ENCODE measurements at places on chromosomes 4 and X.

DNA sequence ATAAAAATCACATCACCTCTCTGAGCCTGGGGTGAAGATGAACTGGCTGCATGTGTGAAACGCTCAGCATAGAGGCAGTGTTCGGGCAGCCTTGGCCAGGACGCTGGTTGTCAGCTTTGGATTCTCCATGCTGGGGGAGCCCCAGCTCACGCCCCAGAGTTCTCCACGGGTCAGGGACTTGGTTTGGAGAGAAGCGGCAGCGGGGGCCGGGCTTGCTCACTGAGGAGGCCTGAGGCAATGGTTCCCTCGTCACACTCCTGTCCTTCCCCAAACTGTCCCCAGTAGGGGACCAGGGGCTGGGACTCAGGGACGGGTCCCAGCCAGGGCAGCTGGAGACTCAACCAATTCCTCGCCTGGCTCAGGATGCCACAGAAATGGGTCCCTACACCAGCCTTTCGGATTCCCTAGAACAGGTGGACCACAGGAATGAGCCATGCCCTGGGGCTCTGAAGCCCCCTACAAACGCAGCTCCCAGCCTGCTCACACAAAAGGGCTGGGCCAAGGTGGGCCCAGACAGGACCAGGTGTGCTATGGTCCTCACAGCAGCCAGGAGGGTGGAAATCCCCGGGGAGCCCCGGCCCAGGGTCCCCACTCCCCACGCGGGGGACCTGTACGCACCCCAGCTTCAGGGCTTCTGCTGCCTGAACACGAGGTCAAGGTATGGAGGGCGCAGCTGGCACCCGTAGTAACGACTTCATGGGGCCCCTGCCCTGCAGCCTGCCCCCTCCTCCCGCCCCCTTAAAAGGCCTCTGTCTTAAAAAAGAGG, 1.4 kb downstream of the MXD4 start:
- DNase-seq, result no peak

DNA sequence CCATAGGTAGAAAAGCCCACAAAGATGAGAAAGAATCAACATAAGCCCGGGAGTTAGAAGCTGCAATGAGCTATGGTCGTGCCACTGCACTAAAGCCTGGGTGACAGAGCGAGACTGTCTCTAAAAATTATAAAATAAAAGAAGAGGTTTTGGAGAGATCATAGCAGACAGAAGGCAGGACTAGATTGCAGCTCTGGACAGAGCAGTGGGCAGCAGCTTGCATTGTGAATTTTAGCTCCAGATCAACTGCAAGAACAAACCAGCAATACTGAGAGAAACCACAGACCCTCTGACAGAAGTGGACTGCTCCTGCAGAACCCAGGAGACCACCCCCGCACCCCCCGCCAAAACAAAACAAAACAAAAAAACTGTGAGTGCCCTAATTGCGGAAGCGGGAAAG, 30.6 kb downstream of the SOWAHB start:
- no peak for DNase-seq

GRCh38 chrX:125205918-125206665, 113.6 kb upstream of the TEX13C start:
- no peak for DNase-seq

DNA sequence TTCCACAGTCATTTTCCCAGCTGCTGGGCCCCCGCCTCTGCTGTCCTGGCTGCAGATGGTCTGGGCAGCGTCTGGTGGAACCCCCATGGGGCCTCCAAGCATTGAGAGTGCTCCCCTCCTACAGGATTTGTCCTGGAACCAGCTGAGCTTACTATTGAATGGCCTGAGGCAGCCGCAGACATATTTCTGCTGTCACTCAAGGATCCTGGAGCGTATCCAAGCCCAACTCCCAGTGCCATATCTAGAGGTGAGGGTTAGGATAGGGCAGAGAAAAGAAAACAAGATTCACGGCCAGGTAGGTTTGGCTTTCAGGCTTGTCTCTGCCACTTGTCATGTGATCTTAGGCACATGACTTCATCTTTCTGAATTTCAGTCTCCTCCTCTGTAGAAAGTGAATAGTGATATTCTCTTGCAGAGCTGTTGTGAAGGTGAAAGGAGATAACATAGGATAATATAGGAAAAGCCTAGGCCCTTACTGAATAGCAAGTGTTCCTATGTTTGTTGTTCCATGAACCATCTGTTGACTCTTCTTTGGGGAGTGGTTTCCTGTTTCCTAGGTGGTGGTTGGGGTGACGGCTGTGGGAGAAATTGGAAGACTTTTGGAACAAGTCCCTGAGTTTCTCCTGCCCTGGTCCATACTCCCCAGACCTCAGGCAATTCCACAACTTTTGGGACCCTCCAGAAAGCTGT, 52.3 kb downstream of the SEPSECS start:
- no peak for DNase-seq

GRCh38 chr4:79253168-79253567, 72.7 kb downstream of the NAA11 start:
- no peak for DNase-seq

DNA sequence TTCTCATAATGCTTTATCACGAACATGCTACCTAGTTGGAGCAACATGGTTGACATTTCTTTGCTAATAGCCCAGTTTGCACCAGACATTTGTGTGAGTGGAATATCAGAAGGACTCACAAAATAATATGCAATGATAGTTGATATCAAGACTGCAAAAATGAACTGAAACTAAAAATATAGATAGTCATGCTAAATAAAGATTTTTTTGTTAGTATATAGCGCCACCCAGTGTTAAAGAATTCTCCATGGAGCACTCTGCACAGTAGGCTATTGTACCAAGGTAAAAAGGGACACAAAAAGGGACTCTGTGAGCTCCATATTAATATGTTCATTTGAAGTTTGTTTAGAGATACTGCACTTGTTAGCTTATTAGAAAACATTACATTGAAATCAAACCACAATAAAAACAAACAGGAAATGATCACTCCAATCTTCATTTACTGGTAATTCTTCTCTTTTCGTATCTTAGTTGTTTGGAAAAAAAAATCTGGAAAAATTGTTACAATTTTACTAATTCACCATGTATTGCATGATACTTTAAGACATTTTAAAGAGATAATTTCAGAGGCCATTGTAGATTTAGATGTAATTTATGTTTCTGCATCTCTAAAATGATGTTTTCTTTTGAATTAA, 1509.6 kb downstream of the ADGRL3 start:
- no peak for DNase-seq

DNA sequence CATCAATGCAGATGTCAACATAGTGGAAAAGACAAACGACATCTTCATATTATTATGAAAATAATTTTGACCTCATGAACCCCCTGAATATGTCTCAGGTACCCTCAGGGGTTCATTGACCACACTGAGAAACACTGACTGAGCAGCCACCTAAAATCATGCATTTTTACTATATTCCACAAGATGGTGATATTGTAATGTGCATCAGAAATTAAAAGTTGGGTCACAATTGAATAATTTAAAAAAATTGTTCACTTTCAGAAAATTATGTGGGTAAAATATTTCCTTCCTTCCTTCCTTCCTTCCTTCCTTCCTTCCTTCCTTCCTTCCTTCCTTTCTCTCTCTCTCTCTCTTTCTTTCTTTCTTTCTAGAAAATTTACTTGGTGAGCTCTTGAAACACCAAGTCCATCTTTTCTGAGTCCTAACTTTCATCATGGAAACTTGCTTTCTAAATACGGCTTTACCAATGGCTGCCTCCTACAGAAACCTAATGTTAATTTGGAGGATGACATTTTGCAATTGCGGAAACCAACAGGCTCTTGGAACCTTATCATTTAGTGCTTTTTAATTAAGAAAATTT, 103.6 kb downstream of the RTL3 start:
- DNase-seq, result no peak

DNA sequence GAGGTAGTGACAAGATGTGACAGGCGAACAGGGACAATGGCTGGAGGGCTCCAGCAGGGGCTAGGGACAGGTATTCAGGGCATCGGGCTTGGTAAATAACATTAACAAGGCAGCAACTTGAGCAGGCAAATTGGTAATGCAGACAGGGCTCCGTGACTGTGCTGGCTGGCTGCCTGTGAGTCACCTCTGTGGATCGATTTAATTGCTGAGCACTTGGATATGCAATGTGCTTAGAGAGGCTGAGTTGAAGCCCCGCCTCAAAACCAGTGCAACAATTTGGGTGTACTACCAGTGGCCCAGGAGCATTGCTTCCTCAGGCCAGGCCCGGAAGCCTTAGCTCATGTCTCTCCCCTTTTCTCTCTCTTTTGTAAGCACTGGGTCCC, 19.5 kb downstream of the CNGA2 start:
- DNase-seq, result no peak

DNA sequence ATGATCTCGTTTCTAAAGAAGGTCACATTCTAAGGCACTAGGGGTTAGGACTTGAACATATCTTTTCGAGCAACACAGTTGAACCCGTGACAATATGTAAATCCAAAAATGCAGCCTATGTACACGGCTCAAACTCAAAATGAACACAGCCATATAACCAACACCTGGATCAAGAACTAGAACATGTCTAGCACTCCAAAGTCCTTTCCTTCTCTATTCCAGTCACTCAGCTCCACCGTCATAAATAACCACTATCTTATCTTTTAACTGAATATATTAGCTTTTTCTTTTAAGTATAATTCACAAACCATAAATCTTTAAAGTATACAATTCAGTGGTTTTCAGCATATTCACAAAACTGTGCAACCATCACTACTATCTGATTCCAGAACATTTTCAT, 19.4 kb upstream of the RELL1 start:
- no peak for DNase-seq

DNA sequence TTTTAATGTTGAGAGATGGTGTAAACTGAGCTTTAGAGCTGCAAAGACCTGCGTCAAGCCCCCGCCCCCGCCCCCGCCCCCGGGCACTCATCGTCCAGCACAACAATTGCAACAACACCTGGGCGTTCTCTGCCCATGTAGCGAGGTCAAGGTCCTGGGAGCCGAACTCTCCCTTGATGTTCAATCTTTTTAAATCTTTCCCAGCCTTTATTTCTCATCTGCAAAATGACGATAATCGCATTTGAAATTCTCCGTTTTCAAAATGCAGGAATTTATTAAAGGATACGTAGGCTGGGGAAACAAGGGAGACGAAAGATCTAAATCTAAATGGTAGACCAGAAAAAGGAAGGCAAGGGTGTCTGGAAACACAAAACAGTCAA, 648 bp upstream of the MSMO1 start:
- DNase-seq, result peak; percentile 43

DNA sequence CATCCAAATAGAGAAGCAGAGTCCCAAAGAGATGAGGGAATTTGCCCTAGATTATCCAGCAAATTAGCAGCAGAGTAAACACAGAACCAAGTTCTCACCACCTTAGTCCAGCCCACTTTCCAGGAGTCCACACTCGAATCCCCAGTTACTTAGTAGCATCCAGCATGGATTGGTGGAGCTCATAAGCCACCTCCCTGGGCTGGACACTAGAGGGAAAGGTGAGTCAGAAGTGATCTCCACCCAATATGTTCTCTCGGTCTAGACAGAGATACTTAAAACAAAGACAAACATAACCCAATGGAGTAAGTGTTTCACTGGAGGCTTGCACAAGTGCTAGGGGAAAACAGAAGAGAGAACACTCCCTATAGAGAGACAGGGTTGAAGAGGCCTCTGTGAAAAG, 105.1 kb upstream of the CPEB2 start:
- DNase-seq, result no peak

- no peak for DNase-seq
These were observed 76.6 kb downstream of the USO1 start for GRCh38 chr4:75800972-75801371.

DNA sequence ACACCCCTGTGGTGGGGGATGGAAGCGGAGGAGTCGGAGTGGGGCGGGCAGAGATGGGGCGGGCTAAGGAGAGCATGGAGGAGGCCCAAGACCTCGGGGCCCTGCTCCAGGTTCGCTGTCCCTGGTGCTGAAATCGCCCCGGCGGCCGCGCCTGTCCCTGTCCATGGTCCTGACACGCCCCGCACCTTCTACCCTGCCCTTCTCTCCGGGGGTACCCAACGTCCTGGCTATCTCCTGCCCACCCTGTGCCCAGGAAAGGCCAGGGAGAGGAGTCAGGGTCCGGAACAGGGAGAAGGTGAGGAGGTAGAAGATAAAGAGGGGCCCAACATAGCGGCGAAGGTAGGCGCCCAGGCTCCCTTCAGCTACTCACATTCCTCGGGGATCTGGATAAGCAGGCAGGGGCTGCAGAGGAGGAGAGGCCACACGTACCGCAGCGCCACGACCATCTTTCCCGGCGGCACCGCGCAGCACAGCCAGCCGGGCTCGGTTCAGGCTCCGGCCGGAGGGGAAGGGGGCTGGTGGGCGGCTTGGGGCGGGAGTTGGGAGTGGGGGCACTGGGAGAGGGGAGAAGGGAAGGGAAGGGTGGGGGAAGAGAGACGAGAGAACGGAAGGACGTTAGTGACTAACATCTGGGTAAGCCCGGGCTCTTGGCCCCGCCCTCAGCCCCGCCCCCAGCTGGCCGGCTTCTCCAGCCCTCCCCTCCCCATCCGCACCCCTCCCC, 10.4 kb downstream of the L1CAM start:
- DNase-seq, result peak; percentile 70

DNA sequence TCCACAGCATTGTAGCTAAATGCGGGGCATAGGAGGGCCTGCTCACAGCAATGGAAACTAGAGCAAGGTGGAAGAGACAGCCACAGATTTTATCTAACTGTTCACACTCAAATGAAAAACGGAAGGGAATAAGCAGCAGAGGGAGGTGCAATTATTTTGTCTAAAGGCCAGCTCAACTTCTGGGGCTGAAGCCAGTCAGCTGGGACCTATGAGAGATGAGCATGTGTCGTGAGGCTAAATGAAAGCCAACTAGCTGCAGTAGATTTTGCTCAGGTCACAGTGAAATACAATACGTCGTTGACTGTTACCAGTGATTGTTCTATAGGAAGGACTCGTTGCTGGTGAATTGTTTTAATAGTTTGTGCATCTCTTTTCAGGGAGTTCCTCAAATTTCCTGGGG, 26.4 kb upstream of the FGFBP2 start:
- DNase-seq, result no peak

GRCh38 chrX:149513825-149514428, 8.8 kb upstream of the IDS start:
- DNase-seq, result no peak

- DNase-seq, result no peak
These were observed 31.2 kb downstream of the CCDC149 start for GRCh38 chr4:24881508-24882196.

- no peak for DNase-seq
These were observed 116.1 kb downstream of the AMMECR1 start for GRCh38 chrX:110201799-110202198.

DNA sequence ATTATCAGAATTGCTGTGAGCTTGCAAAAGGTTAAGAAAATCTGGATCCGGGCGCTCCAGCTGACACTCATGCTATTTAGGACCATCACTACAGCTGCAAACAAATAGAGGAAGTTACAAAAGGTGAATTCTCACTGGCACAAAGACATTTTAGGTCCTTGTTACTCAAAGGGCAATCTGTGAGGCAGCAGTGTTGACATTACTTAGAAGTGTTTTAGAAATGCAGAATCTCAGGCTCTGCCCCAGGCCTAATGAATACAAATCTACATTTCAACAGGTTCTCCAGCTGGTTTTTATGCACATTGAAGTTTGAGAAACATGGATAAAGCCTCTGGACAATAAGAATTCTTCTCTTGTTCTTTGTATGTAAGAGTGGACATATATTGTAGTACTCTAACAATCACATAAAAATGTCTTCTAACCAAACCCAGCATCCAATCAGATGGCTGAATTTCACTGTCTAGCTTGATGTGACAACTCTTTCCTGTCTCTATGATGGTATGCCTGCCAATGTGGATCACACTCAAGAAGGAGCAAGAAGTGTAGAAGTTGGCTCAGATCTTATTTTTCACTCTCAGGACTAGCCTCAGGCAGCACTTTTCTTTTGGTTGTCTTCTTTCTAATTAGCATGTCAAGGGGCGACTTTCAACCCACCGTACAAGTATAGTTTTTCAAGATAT, 18.8 kb downstream of the SLC7A11 start:
- no peak for DNase-seq

All from nucleus accumbens (tissue), 56 donors.